CMK (cell line): ENCODE measurements at places on chromosomes 16 and 17.
A peak's percentile ranks its signal among the peaks of the same experiment; 100 is the strongest.

DNA sequence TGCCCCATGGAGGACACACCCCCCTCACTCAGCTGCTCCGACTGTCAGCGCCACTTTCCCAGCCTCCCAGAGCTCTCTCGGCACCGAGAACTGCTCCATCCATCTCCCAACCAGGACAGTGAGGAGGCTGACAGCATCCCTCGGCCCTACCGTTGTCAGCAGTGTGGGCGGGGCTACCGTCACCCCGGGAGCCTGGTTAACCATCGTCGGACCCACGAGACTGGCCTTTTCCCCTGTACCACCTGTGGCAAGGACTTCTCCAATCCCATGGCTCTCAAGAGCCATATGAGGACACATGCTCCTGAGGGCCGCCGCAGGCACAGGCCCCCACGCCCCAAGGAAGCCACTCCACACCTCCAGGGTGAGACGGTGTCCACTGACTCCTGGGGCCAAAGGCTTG lies 2.1 kb downstream of the ZNF646 start:
- no peak for DNase-seq

DNA sequence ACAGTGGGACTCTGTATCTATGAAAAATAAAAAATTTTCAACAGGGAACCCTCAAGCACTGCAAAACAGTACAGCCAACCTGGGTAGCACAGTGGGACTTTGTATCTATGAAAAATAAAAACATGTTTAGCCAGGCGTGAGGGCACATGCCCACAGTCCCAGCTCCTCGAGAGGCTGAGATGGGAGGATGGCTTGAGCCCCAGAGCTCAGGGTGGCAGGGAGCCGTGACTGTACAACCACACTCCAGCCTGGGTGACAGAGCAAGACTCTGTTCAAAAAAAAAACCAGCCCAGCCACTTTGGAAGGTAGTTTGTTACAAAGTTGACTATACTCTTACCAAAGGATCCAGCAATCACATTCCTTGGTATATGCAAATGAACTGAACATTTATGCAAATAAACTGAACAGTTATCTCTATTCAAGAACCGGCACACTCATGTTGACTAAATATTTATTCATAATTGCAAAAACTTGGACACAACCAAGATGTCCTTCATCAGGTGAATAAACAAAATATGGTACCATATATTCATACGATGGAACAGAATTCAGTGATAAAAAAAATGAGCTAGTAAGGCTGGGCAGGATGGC lies 5.2 kb downstream of the RPH3AL start:
- no peak for DNase-seq

DNA sequence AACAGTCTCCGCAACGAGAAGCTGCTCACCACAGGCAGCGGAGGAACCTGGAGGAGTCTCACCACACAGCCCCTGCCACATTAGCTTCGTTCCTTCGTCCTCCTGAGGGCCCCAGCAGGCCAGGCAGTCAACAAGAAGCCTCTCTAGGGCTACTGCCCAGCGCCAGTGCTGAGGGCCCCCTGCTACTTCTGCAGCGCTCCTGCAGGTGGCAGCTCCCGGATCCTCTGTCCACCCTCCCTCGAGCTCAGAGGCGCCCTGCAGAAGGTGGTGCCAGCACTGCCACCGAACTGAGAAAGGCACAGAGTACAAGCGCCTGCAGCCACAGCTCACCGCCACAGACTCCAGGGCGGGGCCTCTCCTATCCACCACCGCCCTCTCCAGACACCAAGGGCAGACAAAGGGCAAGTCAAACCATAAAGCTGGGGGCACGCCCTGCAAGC lies 27.3 kb downstream of the KDM8 start:
- no peak for DNase-seq

GRCh38 chr17:29642171-29642611 lies 19.5 kb upstream of the CORO6 start:
- no peak for DNase-seq

- DNase-seq, result no peak
Observed at GRCh38 chr17:62750631-62751051, 57.5 kb downstream of the MARCHF10 start.

DNA sequence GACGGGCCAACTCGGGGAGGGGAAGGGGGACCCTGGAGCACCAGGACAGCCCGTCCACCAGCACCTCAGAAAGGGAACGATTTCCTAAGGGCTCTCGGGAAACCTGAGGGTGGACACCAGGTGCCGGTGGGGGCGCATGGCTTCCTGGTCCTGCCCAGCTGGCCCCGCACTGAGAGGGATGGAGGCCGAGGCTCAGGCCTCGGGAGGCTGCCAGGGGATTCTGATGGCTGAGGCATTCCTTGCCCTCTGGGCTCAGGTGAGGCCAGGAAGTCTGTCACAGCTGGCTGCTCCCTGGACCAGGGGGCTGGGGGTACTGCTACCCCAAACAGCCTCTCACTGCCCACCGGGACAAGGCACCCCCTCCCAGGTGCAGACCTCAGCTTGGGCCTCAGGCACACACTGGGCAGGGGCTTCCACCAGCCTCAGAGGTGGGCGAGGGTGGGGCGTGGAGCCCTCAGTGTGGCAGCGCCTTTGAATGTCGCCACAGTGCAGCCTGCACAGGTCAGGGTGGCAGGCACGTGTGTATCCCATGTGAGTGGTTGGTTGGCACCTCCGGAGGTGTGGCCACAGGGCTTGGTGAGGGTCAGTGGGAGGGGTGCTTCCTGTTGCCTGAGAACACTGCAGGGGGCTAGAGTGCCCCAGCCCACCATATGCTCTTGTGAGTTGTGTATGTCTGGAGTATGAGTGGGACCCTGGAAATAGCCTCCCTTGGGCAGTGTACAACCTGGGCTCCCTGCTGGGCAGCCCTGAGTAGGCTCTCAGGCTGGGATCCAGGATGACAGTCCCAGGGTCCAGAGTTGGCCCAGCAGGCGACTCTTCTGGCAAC lies 3.9 kb upstream of the FSCN2 start:
- DNase-seq, result no peak

- peak; percentile 33 for DNase-seq
Observed at GRCh38 chr17:43169561-43170139, 1.4 kb upstream of the NBR1 start.

- DNase-seq, result no peak
Observed at GRCh38 chr17:66522591-66523272, 220.3 kb downstream of the PRKCA start.

GRCh38 chr16:57134982-57135381 lies 42.6 kb downstream of the CPNE2 start:
- no peak for DNase-seq

DNA sequence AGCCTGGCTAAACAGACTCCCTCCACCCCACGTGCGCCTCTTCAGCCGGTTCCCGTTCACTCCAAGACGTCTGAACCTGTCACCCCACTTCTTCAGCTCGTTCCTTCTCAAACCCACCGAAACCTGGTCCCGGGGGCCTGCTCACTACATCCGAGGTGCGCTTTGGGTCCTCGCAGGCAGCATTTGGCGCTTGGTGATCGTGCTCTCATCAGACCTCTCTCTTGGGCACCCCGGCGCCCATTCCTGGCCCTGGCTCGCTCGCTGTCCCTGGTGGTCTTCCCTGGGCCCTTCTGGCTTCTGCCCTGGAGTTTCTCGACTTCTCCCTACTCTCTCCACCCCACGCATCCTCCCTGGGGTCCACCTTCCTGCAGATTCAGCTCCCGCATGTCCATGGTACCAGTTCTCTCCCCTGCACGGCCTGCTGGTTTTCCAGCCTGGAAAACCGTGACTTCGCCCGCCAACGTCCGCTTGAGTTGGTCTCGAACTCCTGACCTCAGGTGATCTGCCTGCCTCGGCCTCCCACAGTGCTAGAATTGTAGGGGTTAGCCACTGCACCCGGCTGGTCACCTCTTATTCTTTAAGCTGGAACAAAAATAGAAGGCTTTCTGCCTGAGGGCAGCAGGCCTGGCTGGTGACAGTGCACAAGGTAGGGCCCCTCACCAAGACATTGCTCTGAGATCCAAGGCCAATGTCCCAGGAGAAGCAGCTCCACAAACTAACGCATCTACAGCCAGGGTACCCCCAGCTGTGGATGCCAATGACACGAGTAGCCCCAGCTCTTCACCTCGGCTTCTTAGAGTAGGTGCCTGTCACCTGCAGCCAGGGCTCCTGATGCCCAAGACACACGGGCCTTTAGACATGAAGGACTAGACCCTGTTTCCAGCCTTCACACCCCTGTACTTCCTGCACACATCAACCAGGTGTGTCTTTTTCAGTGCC lies 1.1 kb upstream of the MEAK7 start:
- DNase-seq, result no peak

- no peak for DNase-seq
Observed at GRCh38 chr17:31433811-31434726, 42.6 kb downstream of the RAB11FIP4 start.
